ENCODE measurements at places on chromosomes 2 and 18.

- no peak for DNase-seq
These were observed 31.1 kb upstream of the GMCL1 start for GRCh38 chr2:69798290-69798908.

GRCh38 chr2:241860184-241861078, 1.7 kb upstream of the PDCD1 start:
- DNase-seq: no peak

DNA sequence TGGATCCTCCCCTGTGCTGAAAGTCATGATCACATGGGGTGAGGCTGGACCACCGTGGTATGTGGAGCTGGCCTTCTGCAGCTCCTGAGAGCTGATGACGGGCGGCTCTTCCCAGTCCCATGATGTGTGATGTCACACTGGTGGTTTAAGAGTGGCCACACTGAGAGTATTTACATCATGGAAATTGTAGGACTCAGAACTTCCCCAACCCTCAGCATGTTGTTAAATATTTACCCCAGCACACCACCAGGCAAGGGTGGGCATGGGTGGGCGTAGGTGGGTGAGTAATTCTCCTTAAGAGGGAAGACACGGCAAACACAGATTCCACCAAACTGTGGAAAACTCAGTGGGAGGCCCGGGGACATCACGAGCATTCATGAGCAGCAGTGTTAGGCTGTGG, 106.8 kb downstream of the ALPK2 start:
- no peak for DNase-seq

DNA sequence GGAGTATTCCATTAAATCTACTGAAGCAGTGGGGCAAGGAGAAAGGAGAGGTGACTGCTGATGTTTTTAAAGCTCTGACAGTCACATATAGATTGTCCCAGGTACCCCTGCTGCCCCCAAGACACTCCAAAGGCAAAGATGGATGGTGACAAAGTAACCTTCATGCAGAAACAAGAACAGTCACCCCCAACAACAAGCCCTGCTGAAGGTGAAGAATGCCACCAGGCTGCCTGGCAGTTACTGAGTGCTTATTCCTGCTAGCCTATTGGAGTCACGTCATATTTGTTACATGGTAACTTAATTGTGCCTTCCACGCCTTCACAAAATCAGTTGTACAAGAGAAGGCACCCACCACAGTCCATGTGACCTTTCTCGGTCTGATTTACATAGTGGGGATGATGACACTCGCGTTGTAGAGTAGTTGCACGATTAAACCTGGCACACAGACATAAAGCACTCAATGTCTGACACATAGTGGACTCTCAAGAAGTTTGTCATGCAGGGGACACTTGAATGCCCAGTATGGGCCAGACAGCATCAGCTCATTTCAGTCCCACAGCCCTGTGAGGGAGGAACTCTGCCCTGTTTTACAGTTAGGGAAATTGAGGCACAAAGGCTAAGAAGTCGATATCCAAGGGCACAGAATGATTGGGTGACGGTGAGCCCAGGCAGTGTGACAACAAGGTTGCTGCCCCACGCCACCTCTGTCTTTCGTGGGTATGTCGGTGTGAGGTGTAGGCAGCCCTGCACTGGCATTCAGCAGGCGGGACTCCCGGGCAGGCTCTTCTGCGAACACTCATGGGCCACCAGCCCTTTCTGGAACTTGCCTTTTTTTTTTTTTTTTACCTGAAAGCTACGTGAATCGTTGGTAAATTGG, 62.7 kb downstream of the ZCCHC2 start:
- DNase-seq: no peak

GRCh38 chr2:212034841-212035585, 503.6 kb downstream of the ERBB4 start:
- no peak for DNase-seq

- DNase-seq: no peak
These were observed 99.9 kb downstream of the USP34 start for GRCh38 chr2:61371027-61371426.

GRCh38 chr2:225011585-225011984, 30.7 kb downstream of the DOCK10 start:
- no peak for DNase-seq

DNA sequence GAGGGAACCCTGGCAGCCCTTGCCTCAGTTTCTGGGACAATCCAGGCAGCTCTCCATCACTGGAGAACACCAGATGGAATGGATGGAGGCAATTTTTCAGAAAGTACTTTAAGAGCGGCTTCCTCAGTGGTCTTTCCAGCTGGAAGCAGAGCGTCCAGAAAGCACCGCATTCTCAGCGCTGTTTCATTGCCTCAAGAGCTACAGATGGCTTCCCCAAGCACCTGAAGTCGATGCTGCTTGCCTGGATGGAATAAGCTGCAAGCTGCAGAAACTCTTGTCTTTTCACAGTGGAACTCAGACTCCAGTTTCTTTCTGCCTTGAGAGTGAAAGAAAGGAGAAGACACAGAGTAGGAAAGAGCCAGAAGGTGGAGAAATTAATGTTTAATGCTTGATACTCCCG, 766.9 kb downstream of the TDRD15 start:
- no peak for DNase-seq

DNA sequence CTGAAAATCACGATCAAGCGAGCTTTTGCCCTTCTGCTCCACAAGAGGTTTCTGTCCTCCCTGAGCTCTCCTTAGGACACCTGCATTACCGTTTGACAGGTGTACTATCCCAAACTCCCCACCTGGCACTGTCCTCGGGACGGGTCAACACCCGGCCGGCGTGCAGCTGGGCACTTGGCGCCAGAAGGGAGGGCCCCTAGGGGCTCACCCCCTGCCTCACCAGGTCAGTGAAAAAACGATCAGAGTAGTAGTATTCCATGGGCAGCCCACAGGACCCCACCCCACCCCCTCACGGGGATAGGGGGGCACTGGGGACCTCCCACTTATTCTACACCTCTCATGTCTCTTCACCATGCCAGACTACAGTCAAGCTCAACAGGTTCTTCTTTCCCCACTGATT, 117.6 kb upstream of the ANKRD30BL start:
- no peak for DNase-seq

- no peak for DNase-seq
These were observed 39.6 kb downstream of the LHCGR start for GRCh38 chr2:48715956-48716355.

DNA sequence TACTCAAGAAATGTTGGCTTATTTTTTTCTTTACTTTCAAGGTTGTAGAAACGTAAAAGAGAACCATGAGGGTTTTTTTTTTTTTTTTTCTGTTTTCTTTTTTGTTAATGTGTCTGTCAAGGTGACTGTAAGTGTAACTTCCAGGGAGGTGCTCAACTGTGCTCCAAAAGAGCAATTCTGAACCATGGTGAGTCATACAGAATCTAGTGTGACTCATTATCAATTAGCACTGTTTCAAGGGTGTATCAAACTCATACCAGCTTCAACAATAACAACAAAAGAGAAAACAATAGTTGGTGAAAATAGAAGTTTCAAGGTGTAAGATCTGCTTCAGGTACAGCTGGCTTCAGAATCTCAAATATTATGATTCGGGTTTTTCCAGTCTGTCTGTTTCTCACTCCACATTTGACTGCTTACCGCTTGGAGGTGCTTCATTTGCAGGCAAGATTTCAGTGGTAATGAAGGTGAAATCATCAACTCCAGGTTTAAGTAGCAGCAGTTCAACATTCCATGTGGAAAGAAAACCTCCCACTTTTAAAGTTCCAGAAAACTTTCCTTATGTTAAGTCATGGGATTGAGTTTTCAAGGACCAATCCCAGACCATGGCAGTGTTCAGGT, 850.6 kb downstream of the CNTNAP5 start:
- DNase-seq: no peak

GRCh38 chr2:219987830-219988229, 360.4 kb downstream of the SLC4A3 start:
- DNase-seq: no peak

DNA sequence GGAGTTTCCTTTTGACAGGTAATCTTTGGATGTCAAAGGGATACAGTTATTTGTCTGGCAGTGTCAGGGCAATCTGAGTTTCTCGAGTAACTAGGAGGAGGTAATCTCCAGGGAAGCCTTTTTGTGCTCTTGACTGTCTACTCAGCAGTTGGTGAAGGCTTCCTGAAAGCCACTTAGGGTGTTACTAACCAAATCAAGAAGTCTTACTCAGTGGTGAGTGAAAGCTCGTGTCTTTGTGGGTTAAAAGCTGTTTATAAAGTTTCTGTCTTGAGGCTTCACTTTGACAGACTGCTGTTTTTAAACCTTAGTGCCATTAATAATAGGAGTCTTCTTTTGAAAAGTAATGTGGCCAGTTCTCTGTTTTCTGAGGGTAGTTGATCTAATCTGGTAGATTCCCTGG, 1.7 kb downstream of the THSD7B start:
- DNase-seq: no peak

DNA sequence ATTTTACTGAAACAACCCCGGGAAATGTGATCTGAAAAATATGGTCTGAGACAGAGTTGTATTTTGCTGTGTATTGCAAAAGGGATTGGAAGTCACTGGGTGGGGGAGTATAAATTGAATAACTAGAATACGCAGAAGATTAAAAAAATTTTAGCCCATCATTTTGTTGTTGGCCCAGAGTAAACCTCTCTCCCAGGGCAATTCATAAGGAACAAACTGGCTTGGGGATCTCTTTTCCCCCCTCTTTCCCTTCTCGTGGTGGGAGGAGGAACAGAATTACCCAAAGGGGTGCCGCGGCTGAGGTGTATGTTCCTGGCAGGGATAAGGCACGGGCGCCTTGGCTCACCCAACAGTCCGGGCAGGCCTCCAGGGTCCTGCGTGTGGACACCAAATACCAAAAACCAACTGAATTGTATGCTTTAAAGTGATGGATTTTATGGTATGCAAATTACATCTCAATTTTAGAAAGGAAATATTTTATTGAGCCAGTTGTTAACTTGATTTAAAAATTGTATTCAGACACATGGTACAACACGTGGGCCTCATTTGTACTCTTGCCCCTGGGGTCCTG, 121.2 kb upstream of the SPRED2 start:
- DNase-seq: no peak

DNA sequence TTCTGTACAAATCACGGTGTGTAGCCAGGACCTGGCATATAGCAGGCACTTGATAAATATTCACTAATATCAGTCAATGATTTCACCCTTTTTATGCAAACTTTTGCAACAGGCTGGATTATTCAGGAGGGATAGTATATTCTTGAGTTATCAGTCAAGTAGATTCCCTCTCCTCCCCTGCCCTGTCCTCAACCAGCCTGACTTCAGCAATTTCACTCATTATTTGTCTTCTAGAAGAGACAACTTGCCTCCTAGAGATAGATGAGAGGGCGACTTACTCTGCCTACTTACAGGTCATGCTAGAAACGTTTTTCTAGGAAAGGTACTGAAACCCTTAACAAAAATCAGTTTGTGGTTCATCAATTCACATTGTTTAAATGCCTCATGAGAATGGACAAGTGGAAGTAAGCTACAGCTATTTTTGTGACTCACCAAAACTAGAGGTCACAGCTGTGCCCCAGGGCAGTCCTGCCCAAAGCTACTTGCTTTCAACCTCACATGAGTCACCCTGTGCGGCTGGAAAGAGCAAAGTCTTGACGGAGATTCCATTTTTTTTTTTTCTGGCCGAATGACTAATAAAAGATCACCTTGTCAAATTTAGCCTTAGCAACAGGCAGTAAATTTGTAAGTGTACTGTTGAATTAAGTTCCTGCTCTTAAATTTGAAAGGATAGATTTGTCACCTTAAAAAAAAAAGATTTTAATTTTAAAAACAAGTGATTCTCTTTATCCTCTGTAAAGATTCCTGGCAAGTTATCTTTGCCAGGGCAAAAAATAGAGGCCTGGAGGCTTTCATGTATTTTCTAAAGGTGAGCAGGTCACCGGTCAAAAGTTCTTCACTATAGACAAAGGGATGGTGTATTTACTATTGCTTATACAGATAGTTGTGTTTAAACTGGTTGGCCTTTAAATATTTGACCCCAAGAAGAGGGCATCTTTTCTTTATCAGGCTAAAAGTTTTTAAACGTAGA, 109.0 kb upstream of the SLC35G4 start:
- no peak for DNase-seq

DNA sequence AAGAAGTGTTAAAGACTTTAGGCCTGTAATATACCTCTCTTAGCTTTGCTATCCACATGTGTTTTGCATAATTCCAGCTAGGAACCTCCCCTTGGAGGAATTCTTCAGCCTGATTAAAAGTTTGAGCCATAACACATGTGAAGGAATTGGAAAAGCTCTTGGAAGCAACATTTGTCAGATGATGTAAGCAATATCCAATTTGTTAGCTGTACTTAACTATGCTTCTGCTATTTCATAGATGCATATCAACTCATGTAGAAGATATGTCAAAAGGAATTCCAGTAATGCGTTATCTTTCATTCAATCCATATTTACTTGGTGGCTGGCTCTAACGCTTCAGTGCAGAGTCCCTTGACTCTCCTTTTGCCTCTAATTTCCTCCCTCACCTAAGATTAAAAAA, 46.2 kb downstream of the PKP4 start:
- no peak for DNase-seq

- no peak for DNase-seq
These were observed 249.0 kb upstream of the SPOPL start for GRCh38 chr2:138252587-138252986.

DNA sequence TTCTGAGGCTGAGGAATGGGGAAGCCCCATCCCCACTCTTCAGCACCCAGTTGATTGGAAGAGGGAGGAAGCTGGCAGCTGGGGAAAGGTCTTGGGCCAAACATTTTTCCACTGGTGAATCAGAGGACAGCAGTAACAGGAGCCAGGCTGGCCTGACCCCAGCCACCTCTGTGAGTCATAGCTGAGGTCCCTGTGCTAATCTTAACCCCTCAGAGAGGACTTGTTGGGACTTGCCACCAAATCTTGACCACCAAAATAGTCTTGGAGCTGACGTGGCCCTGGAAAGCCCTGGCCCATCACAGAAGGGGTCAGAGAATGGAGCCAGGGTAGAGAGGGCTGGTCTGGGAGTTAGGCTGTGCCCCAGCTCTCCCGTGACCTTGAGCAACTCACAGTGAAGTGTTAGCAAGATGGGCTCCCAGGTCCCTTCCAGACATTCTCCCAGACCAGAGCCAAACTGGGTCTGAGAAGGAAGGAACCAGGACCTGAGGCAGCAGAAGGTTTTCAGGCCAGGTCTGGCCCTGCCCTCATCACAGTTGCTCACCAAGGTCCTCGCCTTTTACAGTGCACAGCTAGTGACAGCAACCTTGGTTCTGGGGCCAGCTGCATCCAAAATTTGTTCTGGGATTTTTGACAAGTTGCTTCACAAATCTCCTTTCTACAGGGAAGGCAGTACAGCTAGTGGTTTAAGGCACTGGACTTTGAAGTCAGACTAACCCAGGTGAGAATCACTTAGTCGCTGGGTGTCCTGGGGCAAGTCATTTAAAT, 266.6 kb downstream of the CYP26B1 start:
- no peak for DNase-seq
